Stimulated activated CD8-positive, alpha-beta memory T cell treated with anti-CD3 and anti-CD28 coated beads, Interleukin-15, amount 100 ng/mL, for 4 hours (primary cell): ENCODE measurements at places on chromosomes 4 and X.

- no peak for DNase-seq
These were observed at the start of gene PLP1 for GRCh38 chrX:103776546-103776945. Gene PLP1 (plus strand): TSS chrX:103776840. CDS start chrX:103776996, 156 bp downstream.

DNA sequence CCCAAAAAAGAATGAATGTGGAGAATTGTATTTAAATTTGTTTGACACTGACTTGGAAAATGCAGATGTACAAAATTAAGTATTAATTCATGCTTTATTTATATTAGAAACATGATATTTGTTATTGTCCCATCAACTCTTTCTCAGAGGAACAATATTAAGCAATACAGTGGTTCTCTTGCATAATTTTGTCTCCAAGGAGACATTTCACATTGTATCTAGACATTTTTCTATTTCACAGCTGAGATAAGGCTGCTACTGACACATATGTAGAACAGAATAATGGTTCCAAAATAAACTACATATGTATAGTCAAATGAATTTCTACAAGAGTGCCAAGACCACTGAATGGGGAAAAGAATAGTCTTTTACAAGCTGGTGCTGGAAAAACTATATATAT, 427.9 kb upstream of the SPANXN1 start:
- no peak for DNase-seq

GRCh38 chr4:148429206-148429605, 13.0 kb downstream of the NR3C2 start:
- DNase-seq: no peak

DNA sequence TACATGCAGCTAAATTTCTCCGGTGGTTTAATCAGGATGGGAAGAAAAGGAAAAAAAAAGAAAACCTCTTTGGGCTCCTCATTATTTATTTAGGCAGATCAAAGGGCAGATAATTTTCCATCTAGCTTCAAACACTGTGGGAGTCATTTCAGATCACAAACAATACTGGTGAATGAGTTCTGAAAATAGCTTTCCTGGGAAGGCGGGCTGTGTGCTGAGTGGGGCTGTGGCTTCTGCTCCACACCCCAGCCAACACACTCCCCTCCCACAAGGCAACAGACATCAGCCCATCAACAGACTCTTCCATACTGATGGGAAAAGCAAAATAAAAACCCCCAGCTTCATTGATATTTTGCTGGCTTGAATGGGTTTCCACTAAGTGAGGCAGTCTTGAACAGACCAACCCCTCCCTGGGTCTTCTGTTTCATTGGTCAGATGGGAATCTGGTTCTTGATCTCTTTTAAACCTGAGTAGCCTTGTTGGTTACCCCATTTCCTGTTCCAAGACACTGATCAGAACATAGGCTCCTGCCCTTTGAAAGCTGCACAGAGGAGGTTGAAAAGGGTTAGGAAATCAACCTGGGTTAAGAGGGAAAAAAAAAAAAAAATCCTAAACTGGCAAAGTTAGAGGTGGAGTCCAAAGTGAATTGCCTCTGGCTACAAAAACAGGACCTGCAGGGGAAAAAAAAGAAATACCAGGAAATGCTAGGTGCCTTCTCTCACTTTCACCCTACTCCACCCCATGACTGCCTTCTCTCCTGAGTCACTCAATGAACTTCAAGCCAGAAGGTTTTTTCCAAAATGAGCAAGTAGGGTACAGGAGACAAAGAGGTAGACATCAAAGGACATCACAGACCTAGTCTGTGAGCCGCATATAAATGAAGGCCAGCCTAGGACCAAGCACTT, 20.0 kb downstream of the AMOT start:
- DNase-seq: no peak

DNA sequence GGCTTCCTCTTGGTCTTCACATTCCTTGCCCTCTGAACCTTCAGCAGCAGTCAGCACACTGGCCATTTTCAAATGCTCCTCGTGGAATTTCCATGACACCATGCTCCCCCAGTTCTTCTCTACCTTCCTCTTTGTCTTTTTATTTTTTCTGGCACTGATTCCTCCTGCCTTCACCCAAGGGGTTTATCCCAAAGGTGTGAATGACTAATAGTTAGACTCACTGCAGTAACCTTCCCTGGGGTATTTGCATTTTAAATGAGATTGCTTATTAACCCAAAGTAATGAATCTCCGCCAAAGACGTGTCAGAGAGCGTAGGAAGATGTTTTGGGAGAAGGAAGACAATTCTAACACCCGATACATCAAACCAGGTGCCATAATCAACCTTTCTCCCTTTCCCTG, 36.2 kb downstream of the CD40LG start:
- no peak for DNase-seq

DNA sequence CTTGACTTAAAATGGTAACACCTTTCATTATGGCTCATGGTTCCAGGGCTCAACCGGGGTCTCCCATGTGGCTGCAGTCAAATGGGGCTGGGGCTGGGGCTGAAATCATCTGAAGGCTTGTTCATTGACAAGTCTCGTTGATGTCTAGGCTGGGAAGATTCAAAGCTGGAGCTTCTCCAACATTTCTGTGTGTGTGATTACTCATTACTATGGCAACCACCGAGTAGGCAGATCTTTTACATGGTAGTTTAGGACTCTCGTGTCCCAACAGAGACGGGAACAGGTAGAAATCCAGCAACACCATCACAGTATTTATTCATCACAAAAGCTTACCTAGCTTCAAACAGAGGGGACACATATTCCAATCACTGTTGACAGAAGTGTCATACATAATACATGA, 7.8 kb downstream of the YTHDC1 start:
- no peak for DNase-seq

DNA sequence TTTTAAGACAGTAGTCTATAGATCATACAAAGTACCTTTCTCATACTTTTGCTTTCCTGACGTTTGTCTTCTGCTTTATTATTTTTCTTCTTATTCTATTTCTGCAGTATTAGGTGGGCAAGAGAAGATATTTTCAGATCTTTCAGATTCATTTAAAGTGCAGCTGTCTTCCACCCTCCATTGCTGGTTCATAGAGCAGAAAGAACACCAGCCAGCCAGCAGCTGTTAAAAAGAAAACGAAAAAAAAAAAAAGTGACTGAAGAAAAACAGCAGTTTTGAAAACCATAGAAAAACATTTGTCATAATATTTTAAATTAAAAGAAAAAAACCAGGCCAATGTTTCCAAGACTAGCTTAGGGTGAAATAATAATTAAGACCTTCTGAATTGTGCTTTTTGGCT, 42.9 kb downstream of the SMAD1 start:
- DNase-seq: no peak

DNA sequence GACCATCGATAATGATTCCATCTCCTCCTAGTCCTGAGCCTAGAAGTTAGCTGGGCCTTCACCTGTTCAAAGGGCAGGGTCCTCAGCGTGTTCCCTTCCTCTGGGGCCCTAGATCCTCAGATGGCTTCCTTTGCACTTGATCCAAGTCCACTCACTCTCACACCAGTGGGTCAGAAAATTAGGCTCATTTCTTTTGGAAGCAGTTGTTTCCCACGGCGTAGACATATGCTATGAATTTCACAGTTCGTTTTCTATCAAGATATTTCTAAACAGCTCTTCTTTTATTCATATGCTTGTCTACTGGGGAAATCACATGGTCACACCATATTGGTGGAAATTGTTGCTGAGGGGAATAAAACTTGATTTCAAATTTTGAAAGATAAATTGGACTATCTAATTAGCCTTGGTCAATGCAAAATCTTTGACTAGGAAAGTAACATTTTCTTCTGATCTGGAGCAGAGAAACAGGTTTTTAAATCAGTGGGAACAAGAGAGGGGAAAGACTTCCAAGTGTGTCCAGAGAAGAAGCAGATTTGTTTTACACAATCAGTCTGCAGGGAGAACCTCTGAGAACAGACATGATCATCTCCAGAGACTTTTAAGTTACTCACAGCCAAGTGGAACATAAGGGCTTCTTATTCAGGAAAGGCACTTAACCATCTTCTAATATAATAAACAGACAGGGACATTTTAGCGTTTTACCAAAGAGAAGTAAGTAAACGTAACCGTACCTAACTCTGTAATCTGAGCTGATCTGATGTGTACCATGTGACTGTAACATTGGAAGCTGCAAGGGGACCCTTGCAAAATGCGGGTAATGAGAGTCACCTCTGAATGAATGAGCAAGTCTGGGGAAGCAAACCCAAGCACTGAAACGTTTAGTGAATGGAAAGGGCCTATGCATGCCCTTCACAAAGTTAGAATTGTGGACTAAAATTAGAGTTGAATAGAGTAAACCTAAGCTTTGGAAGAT, 455.7 kb upstream of the FAT1 start:
- DNase-seq: no peak

- no peak for DNase-seq
These were observed 159.9 kb downstream of the AASDH start for GRCh38 chr4:56227301-56227835.

GRCh38 chrX:136731798-136732197, 48.9 kb downstream of the ARHGEF6 start:
- DNase-seq: no peak

- no peak for DNase-seq
These were observed 33.7 kb downstream of the ARHGAP24 start for GRCh38 chr4:85508654-85509053.

DNA sequence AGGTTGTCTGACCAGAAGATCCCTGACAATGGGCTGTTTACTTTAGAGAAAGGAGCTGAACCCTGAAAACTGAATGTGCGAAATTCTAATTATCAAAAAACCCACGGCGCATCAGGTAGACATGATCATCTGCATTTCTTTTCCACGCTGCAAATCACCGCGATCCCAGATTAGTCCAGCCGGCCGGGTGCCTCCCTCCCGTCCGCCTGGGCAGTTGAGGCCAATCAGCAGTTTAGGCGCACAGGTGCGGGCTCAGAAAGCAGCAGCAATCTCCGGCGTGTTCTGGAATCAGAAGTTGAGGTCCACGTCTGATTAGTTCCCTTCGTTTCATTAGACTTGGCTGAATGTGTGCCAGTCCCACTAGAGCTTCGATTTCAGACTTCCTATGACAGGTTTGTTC, 73.9 kb downstream of the ACOX3 start:
- no peak for DNase-seq

GRCh38 chr4:102547973-102548372, 46.8 kb downstream of the NFKB1 start:
- DNase-seq: no peak

DNA sequence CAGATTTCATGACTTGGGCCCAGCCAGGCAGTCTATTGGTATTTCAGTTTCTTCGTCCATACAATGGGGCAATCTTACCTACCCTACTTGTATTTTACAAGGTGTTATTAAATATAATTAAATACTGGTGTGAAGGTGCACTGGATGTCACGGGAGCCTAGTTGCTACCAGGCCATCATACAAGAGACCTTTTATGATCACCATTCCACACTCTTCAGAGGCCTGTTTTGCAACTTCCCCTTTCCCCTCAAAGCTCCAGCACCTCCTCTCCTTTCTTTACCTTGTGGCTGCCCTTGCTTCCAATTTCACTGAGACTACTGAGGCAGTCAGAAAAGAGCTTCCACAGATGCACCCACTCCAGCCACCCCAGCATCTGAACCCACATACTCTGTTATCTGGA, 93.8 kb upstream of the HELT start:
- DNase-seq: no peak

GRCh38 chrX:16033331-16033730, 90.0 kb upstream of the GRPR start:
- DNase-seq: no peak

GRCh38 chr4:30863021-30863420, 142.9 kb downstream of the PCDH7 start:
- no peak for DNase-seq

GRCh38 chrX:5163663-5164062, 1065.0 kb downstream of the NLGN4X start:
- DNase-seq: no peak

DNA sequence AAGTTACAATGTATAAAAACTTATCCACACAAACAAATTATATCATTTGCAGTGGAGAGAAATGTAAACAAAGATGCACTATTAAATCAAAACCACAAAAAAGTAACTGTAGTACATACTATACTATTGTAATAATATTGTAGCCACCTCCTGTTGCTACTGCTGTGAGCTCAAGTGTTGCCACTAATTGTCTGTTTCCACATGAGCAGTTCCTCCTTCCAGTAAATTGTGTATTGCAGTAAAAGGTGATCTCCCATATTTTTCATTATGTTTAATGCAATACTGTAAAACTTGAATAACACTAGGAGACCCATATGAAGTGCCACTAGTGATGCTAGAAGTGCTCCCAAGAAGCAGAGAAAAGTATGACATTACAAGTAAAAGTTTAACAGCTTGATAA, 11.7 kb downstream of the LIN54 start:
- DNase-seq: no peak

DNA sequence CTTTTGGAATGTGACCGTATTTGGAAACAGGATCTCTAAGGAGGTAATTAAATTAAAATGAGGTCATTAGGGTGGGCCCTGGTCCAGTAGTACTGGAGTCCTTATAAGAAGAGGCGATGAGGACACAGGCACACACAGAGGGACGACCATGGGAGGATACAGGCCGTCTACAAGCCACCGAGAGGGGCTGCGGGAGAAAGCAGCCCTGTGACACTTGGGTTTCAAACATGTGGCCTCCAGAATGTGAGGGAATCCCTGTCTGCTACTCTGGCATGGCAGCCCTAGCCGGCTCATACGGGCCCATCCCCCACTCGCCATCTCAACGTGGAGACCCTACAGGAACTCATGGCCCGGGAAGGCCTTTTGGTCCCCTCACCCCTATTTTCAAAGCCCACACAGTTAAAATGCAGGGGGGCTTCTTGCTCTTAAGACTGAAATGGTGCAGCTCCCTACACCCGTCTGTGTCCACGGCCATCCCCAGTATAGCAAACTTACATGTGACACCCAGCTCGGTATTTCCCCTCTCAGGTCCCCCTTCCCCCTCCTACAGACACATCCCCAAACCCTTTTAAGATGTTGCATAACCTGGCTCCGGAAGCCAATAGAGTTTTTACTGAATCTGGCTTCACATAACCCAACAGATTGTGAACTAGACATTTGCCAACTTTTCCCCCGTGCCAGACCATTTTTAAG, 124.1 kb upstream of the TBL1X start:
- no peak for DNase-seq

DNA sequence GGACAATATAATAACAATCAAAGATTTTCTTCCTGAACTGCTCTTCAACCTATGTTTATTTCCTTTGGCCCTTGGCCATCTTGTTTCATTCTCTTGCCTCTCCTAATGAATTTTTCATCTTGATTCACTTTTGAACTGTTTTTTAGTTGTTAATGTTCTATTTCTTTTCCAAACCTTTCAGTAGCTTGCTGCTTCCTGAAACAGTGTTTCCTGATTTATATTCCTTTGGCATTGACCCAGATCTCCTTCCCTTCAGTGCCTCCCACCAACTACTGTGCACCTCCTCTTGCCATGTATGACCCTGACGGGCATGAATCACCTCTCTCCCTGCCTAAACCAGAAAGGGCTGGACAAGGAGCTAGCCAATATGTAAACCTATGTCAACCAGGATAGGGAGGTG, 25.6 kb upstream of the SPP1 start:
- DNase-seq: no peak

GRCh38 chr4:89136525-89136924, 25.2 kb downstream of the TIGD2 start:
- DNase-seq: no peak
